ENCODE measurements at places on chromosomes 3 and 15.

GRCh38 chr3:72086743-72087087, 301.8 kb upstream of the PROK2 start:
- no peak for DNase-seq

DNA sequence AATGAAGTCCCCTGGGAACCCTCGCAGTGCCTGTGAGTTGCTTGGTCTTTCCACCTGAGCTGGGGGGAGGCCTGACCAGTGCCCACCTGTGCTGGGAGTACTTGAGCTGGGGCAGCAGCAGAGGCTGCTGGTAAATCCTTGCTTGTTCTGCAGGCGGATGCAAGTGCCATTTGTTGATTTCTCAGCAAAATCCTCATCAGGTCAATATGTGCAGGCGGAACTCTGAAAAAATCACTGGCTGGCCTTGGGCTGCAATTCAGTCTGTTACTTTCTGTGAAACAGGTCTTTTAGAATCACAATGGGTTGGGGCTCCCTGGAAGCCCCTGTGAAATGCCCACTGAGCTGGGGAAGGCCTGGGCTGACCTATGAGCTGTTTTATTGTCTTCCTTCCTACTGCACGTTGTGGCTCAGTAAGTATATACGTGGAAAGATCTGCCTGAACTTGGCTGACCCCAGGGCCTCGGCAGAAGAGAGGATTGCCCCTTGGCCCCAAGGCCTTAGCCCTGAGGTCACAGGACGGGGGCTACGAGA, 182.0 kb upstream of the RGMA start:
- no peak for DNase-seq

GRCh38 chr3:185815391-185816282, 9.2 kb downstream of the IGF2BP2 start:
- no peak for DNase-seq

DNA sequence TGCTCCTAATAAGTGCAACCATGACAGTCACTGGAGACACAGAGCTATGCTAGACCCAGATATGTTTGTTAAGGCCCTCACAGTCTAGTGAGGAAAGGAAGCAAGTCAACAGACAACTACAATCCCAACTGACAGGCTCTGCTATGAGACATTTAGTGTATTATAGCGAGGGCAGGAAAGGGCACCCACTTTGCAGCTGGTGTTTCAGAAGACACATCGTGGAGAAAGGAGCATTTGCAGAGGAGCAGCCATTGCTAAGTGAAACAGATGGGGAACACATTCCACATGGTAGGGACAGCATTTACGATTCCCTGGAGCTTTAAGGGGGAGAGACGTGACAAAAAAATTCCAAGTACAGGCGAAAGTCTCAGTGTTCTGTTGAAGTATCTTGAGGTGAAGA, 685.6 kb downstream of the AGBL1 start:
- DNase-seq: no peak

DNA sequence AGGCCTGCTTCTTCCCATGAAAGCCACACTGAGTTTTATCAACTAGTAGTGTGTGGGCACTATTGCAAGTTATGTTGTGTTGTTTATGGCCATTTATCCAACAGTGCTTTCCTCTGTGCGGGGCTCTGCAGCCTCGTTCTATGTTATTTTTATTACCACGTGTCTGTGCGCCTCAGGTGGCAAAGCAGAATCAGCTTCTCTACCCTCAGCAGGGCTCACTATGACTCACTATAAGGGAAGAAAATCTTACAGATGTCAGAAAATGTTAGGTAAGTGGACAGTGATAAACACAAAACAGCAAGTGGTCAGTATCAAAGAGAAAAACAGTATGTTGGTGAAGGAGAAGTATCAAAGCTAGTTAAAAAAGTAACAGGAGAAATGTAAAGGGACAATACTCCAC, 61.4 kb downstream of the MOBP start:
- no peak for DNase-seq

- DNase-seq: peak; percentile 68
Observed at GRCh38 chr3:118628704-118629341, 405.8 kb downstream of the IGSF11 start.

- no peak for DNase-seq
Observed at GRCh38 chr15:54517366-54517765, 539.1 kb downstream of the UNC13C start.

DNA sequence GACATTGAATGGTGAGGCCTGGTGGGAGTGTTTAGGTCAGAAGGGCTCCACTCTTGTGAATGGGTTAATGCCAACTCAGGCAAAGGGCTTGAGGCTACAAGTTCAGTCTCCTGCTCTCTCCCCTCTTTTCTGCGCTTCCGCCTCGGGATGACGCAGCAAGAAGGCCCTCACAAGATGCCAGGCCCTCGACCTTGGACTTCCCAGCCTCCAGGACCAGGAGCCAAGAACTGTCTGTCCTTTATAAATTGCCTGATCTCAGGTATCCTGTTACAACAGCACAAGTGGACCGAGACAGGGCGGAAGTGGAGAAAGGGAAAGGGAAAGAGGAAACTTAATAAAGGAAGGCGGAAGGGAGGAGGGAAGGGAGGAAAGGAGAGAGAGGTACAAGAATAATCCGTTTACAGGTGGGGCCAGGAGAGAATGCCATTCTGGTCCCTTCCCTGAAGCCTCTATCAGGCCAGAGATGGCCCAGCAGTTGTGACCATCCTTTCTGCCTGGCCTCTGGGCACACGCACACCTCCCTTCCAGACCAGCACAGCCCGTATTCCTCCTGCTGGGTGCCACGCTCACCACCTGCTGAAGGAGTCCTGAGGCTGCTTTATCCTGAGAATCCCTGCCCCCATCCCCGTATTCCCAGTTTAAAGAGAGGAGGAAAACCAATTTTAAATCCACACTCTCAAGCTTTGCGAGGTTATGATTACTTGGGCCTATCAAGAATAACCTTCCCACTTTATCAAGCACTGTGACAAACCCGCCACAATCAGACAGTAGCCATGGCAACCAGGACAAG, 64.2 kb downstream of the OXNAD1 start:
- peak; percentile 91 for DNase-seq

DNA sequence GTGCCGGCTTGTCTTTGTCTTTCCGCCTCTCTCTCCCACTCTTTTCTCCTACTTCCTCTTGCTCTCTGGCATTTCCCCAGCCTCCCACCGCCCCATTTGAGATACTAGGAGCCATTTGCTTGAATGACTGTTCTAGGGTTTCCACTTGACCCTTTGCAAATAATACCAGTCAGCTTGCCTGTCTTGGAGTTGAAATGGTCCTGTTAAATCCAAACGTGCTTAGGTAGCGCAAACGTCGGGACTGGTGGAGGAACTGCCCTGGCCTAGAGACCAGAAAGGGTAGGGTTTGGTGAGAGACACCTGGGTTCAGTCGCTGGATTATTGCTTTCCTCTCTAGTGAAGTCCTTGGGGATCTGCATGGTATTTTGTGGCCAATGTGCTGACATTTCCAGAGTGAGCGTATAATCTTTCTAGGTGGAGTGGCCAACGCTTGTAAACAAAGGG, 10.6 kb downstream of the ZIC1 start:
- no peak for DNase-seq

DNA sequence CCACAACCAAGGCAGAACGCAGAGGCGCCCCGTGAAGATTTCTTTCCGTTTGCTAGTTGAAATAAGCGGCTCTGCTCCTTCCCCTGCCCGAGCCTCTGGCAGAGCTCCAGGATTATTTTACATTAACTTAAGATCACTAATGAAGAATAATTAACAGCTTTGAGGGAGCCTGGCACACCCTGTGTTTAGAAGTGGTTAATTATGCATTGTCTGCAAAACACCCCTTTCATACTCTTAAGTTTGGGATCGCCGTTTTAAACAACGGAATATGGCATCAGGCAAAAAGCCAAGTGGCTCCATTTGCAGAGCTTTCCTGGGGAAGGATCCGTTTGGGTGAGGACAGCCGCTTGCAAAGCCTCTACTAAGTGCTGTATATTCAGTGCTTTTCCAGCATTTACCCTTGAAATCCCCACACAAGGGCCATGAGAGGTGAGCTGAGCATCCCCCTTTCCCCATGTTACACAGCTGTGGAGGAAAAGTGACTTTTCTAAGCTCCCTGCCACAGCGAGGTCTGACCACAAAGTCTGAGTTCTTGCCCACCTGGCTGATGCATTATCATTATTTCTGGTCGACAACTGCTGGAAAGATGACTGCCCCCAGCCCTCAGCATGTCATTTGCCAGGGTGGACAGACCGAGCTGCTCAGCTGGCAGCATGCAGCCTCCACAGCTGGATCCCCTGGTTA, 33.9 kb downstream of the IQSEC1 start:
- no peak for DNase-seq

All from NCI-H2029 (cell line).